GM06990 (cell line): ENCODE measurements at places on chromosomes 2 and 18.

GRCh38 chr2:238290715-238291549 is 2.5 kb upstream of the PER2 start:
- no peak for DNase-seq

- no peak for DNase-seq
Measured at GRCh38 chr2:61471905-61472805, 1.3 kb upstream of the USP34 start.

GRCh38 chr2:26904839-26905238 is 56.9 kb downstream of the DPYSL5 start:
- DNase-seq = no peak

- DNase-seq = no peak
Measured at GRCh38 chr2:168568476-168569267, 112.6 kb downstream of the CERS6 start.

GRCh38 chr2:102442967-102443828 is 20.2 kb downstream of the IL18RAP start:
- DNase-seq = no peak

DNA sequence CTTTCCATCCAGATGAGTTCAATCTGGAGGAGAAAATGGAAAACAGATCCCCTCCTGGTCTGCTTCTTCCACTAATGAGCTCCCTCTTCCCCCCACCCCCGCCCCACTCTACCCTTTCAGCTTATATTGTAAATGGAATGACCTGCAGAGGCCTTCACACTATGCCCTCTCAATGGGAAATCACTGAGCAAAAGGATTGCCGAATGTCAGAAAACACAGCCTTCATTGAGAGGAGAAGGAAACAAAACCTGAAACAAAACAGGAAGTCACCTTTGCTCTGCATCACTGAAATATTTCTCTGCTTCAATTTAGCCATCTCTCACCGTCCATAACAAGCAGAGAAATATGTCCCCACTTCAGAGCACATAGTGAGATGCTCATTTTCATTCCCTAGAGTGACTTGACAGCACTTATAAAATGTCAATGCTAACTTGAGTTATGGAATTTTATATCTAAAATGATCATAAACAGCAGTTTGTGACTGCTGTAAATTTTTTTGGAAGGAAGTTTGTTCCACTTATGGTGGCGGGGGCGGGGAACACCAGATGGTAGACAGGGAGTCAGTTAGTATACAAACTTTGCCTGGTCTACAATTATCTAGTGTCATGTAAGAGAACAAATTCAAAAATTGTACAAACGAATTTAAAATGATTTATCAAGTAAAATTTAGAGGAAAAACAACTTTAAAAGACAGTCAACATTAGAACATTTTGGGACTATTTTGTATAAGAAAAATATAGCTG is 1.8 kb upstream of the FRZB start:
- no peak for DNase-seq

DNA sequence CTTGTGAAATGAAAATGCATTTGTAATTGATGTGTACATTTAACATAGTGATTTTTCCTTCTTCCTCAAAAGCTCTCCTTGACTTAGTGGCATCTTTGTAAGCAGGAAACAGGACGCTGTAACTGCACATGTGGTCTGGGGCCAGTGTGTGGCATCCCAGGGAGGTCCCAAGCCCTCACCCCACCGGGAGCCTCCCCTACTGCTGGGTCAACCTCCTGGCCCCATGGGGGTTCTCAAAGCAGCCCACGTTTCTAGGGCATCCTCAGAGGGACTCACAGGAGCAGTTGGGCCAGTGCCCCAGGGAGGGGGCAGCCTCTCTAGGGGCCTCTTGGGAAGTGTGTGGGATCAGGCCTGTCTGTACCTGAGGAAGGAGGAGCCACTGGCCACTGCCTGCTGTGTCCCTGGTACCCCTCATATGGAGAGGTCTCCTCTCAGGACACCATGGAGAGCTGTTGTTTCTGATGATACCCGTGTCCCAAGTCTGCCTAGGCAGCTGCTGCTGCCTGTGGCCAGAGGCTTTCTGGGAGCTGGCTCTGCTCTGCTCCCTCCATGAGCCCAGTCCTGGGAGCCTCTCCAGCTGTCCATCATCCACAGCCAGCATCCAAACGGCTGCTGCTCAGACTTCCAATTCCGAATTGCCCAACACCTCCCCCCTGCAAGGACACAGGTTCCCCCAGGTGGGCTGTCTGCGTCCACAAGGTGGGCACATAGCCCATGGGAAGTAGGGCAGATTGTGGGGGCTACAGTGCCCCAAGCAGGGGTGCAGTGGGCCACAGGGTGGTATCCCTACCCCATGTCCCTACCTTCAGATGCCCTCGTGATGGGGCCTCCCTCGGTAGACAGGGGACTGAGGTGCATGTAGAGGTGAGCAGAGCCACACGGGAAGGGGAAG is 13.4 kb downstream of the ARHGEF4 start:
- DNase-seq = no peak
